ENCODE measurements at places on chromosomes 5 and 9.

- no peak for DNase-seq
- H3K36me3 ChIP-seq, result no peaks in the 10 kb centered on the region
- no peak overlapping the region for H3K27ac ChIP-seq
- H3K27me3 ChIP-seq, result peaks cover 35% of the 10 kb centered on the region
- H3K4me3 ChIP-seq, result no peak overlapping the region
- no peaks in the 10 kb centered on the region for H3K4me1 ChIP-seq
Measured at GRCh38 chr5:88390096-88390441, 121.4 kb upstream of the TMEM161B start.

GRCh38 chr5:138844125-138844461, 31.0 kb downstream of the LRRTM2 start:
- peaks cover 8% of the 10 kb centered on the region for H3K4me1 ChIP-seq
- no peak for DNase-seq
- H3K27me3 ChIP-seq, result peaks cover 7% of the 10 kb centered on the region
- peaks cover 2% of the 10 kb centered on the region for H3K36me3 ChIP-seq

GRCh38 chr5:11777096-11777495, 127.2 kb downstream of the CTNND2 start:
- H3K4me3 ChIP-seq, result no peak overlapping the region
- no peak for DNase-seq
- no peaks in the 10 kb centered on the region for H3K36me3 ChIP-seq
- H3K27ac ChIP-seq, result no peak overlapping the region

GRCh38 chr9:122900791-122901190, 4.4 kb downstream of the RC3H2 start:
- H3K36me3 ChIP-seq, result no peaks in the 10 kb centered on the region
- peaks cover 25% of the 10 kb centered on the region for H3K4me1 ChIP-seq
- peak overlapping the region; percentile 94 for H3K27ac ChIP-seq
- H3K27me3 ChIP-seq, result no peaks in the 10 kb centered on the region

GRCh38 chr5:120199559-120199958, 264.5 kb upstream of the PRR16 start:
- no peaks in the 10 kb centered on the region for H3K36me3 ChIP-seq
- no peaks in the 10 kb centered on the region for H3K27me3 ChIP-seq
- DNase-seq, result no peak
- no peaks in the 10 kb centered on the region for H3K4me1 ChIP-seq
- no peak overlapping the region for H3K4me3 ChIP-seq

GRCh38 chr5:88262116-88262515, 6.5 kb downstream of the TMEM161B start:
- no peak overlapping the region for H3K27ac ChIP-seq
- no peak overlapping the region for H3K4me3 ChIP-seq
- H3K36me3 ChIP-seq, result peaks cover 5% of the 10 kb centered on the region
- H3K4me1 ChIP-seq, result peaks cover 36% of the 10 kb centered on the region

DNA sequence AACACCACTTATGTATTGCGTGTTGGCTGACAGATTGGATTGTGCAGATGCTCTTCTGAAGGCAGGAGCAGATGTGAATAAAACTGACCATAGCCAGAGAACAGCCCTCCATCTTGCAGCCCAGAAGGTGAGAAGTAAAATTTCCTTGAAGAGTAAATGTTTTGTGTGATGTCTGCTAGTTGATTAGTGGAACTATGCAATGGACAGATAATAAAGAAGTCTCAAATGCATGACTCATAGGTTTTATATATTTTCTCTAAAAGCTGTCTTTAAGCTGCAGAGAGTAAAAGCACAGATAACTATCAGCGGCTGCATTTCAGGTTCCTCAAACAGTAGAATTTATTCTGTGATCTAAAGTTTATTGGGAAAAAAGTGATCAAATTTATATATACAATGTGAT, 27.4 kb downstream of the INVS start:
- H3K27me3 ChIP-seq, result no peaks in the 10 kb centered on the region
- no peak overlapping the region for H3K27ac ChIP-seq
- no peak overlapping the region for H3K4me3 ChIP-seq
- no peak for DNase-seq
- peaks cover 4% of the 10 kb centered on the region for H3K36me3 ChIP-seq

GRCh38 chr5:106113922-106114321, 1556.8 kb downstream of the EFNA5 start:
- no peaks in the 10 kb centered on the region for H3K27me3 ChIP-seq
- no peaks in the 10 kb centered on the region for H3K4me1 ChIP-seq
- H3K36me3 ChIP-seq, result no peaks in the 10 kb centered on the region

DNA sequence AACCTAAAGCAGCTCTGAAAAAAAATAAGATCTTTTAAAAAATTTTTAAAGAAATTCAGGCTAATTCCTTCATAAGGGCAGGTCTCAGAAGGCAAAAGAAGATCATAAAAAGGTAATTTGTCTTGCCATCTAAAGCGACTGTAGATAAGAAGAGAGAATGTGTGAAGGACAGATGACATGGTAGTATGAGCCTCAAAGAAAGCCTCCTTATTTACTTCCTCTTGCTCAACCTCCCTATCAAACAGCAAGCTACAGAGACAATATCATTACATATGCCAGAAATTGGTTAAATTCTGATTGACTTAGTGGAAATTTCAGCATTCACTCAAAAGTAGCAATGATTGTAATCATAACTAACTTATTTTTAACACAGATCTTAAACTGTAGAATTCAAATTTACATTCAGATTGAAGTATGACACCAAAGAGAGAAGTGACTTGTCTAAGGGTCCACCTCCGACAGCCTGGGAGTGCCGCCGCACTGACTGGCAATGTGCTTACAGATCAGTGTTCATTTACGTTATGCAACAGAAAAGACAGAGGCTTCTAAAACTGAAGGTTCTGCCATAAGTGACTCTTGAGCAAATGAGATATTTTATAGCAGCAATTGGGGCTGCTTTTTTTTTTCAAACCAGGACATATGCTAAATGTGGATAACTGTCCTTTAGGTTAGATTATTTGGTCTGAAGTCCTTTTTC, 132.0 kb downstream of the CEMIP2 start:
- H3K4me1 ChIP-seq, result peaks cover 23% of the 10 kb centered on the region
- H3K27me3 ChIP-seq, result no peaks in the 10 kb centered on the region
- peaks cover 2% of the 10 kb centered on the region for H3K36me3 ChIP-seq
- H3K27ac ChIP-seq, result no peak overlapping the region
- DNase-seq, result no peak

DNA sequence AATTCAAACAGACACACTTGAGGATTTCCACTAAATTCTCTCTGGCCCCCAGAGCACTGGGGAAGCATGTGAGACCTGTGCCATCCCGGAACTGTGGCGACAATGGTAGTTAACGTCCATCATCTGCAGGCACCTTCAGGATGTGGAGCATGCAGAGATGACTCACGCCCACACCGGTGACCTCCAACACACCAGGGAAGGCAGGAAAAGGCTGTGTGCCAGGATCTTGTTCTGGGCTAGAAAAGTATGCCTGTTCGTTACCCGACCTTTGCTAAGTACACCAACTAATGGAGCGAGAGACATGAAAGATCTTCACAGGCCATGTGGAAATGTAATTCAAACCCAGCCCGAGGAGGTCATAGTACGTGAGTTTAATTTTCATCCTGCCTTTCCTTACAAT, 208.8 kb downstream of the MELK start:
- no peak for DNase-seq
- peaks cover 8% of the 10 kb centered on the region for H3K36me3 ChIP-seq
- H3K4me3 ChIP-seq, result no peak overlapping the region
- peaks cover 78% of the 10 kb centered on the region for H3K27me3 ChIP-seq
- H3K4me1 ChIP-seq, result peaks cover 7% of the 10 kb centered on the region
- no peak overlapping the region for H3K27ac ChIP-seq

DNA sequence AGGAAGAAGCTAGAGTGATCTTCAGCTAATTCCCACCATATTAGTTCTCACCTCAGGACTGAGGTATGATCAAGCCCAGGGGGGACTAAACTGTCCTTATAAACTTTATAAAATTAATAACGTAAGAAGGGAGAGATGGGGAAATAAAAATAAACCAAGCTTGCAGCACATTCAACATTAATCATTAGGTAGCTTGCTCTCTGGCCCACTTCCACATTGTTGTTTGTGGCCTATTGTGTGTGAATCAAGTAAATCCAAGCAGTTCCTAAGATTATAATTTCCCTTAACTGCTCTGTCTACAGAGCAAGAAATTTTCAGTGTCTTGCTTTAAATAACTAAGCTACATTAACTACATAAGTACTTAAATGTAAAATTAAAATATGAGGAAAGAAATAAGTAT, 131.3 kb upstream of the ABCA1 start:
- peaks cover 7% of the 10 kb centered on the region for H3K4me1 ChIP-seq
- peaks cover 16% of the 10 kb centered on the region for H3K27me3 ChIP-seq
- no peak overlapping the region for H3K4me3 ChIP-seq
- DNase-seq, result no peak
- no peak overlapping the region for H3K27ac ChIP-seq
- H3K36me3 ChIP-seq, result no peaks in the 10 kb centered on the region

DNA sequence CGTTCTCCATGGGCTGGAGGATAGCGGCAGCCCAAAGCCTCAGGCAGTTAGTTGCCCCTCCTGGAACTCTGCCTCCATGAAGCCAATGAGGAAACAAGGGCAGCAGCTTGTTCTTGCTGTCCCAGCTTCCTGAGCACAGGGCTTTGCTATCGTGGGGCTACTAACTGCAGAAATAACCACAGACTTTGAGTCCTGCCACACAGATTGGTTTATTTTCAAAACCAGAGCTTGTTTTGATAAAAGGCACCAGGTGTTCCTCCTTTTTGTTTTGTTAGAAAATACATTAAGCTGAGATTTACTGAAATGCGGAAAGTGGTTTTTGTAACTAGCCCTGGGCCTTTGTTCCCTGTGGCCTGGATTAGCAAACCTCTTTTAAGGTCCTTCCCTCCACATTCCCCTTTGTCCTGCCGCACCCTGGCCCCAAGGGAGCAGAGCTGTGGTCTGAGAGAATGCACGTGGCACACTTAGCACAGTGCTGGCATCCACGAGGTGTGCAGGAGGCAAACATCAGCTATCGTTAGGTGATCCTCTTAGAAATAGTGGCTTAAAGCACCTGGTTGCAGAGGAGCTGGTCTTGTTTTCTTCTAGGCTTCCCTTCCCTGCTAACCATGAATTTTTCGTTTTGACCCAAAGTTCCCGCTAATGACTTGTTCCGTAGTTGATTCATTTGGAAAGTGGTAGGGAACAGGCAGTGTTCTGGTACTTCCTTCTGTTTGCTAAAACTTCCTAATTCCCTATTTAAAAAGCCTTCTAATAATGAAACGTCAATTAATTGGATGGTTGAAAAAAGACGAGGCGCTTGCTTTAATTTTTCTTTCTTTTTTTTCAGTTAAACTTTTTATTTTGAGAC, 21.5 kb downstream of the MVB12B start:
- H3K4me1 ChIP-seq, result peaks cover 26% of the 10 kb centered on the region
- no peak overlapping the region for H3K27ac ChIP-seq
- no peak overlapping the region for H3K4me3 ChIP-seq
- no peaks in the 10 kb centered on the region for H3K27me3 ChIP-seq
- H3K36me3 ChIP-seq, result peaks cover 7% of the 10 kb centered on the region

DNA sequence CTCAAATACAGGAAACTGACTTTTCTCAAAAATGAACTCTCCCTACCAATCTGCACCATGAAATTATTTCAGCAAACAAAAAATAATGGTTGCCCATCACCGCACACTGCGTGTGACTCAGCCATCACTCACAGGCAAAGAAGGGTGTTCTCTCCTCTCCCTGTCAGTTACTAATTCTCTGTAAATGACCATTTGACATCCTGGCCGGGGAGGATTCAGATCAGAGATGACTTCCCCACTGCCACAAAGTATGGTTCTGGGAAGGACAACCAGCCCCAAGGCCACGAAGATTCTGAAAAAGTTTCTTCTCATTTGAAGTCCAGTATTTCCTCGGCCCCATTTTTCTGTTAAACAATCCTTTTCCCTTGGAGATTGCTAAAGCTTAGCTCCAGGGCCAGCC, 199.4 kb downstream of the AUH start:
- peaks cover 29% of the 10 kb centered on the region for H3K4me1 ChIP-seq
- DNase-seq, result no peak
- H3K27ac ChIP-seq, result peak overlapping the region; percentile 79
- no peaks in the 10 kb centered on the region for H3K36me3 ChIP-seq

GRCh38 chr5:140351609-140352334, 5.4 kb upstream of the HBEGF start:
- H3K4me1 ChIP-seq, result peaks cover 7% of the 10 kb centered on the region
- no peaks in the 10 kb centered on the region for H3K36me3 ChIP-seq
- H3K27me3 ChIP-seq, result no peaks in the 10 kb centered on the region
- DNase-seq, result no peak
- no peak overlapping the region for H3K4me3 ChIP-seq
- no peak overlapping the region for H3K27ac ChIP-seq

- H3K4me3 ChIP-seq, result no peak overlapping the region
- DNase-seq, result no peak
- H3K36me3 ChIP-seq, result no peaks in the 10 kb centered on the region
- peaks cover 52% of the 10 kb centered on the region for H3K27me3 ChIP-seq
Measured at GRCh38 chr9:804026-804425, 37.5 kb upstream of the DMRT1 start.

- H3K4me1 ChIP-seq, result peaks cover 5% of the 10 kb centered on the region
- H3K27me3 ChIP-seq, result peaks cover 35% of the 10 kb centered on the region
- peaks cover 6% of the 10 kb centered on the region for H3K36me3 ChIP-seq
- no peak overlapping the region for H3K4me3 ChIP-seq
- no peak overlapping the region for H3K27ac ChIP-seq
Measured at GRCh38 chr5:180213256-180213600, 4.2 kb upstream of the RASGEF1C start.

DNA sequence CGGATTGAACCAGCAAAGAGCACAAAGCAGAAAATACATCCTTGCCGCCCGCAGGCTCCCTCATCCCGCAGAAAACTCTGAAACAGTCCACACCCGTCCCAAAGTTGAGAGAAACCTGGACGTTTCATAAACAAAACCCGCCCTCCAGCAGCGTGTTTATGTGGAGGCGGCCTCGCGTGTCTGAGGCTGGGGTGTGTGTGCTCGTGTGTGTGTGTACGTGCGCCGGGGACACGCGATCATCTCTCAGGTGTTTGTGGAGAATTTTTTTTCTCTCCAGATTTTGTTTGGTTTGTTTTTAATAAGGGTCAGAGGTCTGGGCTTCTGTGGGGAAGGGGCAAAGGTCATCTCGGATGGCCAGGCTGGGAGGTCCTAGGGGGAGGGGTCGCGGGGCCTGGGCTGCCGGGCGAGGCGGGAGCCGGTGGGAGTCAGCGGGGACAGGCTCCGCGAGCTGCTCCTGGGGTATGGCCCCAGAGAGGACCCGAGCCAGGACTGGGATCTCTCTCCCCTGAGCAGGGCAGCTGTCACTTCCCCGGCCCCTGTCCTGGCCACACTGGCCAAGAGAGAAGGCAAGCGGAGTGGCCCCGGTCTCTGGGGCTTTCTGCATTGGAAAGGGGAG, 206.4 kb downstream of the C9orf50 start:
- no peaks in the 10 kb centered on the region for H3K36me3 ChIP-seq
- H3K27ac ChIP-seq, result peak overlapping the region; percentile 97
- no peaks in the 10 kb centered on the region for H3K27me3 ChIP-seq
- peak; percentile 28 for DNase-seq
- H3K4me1 ChIP-seq, result peaks cover 15% of the 10 kb centered on the region
